ENCODE measurements at places on chromosomes 5 and 9. TPM values are rescaled to one million over a fixed set of nuclear protein-coding genes. Genes with fewer than 3 reads are reported as not detected.

MUSK gene
- total RNA-seq, result 0.06 TPM

FBP2 gene
- total RNA-seq, result 0.79 TPM

KIF4B gene
- total RNA-seq, result not detected

DNA sequence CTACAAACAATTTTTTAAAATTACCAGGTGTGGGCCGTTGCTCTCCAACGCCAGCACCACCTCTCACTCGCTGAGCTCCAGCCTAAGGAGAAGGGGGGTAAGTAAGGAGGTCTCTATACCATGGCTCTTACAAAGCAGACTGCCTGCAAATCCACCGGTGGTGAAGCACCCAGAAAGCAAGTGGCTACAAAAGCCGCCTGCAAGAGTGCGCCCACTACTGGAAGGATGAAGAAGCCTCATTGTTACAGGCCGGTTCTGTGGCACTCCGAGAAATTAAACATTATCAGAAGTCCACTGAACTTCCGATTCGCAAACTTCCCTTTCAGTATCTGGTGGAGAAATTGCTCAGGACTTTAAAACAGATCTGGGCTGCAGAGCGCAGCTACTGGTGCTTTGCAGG lies 46.0 kb downstream of the CDO1 start:
- DNase-seq, result no peak

GRCh38 chr5:99368726-99369125 lies 439.9 kb upstream of the CHD1 start:
- DNase-seq, result no peak

DNA sequence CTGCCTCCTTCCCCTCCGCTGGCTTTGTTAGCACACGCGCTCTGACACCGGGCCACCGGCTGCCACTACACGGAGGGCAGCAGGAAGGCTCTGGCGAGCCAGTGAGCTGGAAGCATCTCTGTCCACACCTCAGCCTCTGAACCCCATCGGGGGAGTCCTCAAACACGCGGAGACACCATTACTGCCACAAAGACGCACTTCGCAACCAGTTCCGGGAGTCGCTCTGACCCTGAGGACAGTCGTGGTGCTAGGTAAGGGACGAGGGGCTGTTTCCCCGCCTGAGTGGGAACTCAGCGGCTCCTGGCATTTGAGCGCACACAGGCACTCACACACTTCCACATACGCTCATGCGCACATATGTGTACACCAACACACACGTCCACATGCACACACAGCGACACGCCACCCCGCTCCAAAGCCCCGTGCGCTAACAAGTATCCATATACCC lies 160.0 kb downstream of the C9orf152 start:
- DNase-seq, result peak; percentile 58

- DNase-seq, result no peak
Observed at GRCh38 chr5:122412966-122413365, 100.9 kb downstream of the SNCAIP start.

- no peak for DNase-seq
Observed at GRCh38 chr5:73617510-73618279, 8.3 kb upstream of the ARHGEF28 start.
